ENCODE measurements at places on chromosomes 3 and 15.

- DNase-seq = no peak
Measured at GRCh38 chr3:123678108-123678511, 93.3 kb upstream of the HACD2 start.

DNA sequence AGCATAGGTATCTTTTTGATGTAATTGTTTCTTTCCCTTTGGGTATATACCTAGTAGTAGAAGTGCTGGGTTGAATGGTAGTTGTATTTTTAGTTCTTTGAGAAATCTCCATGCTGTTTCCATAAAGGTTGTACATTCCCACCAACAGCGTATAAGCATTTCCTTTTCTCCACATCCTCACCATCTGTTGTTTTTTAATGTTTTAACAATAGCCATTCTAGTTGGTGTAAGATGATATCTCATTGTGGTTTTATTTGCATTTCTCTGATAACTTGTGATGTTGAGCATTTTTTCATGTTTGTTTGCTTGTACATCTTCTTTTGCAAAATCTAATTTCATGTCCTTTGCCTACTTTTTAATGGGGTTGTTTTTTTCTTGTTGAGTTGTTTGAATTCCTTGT lies 80.0 kb upstream of the TMC3 start:
- DNase-seq = no peak

- no peak for DNase-seq
Measured at GRCh38 chr15:63905131-63905530, 71.4 kb upstream of the HERC1 start.

DNA sequence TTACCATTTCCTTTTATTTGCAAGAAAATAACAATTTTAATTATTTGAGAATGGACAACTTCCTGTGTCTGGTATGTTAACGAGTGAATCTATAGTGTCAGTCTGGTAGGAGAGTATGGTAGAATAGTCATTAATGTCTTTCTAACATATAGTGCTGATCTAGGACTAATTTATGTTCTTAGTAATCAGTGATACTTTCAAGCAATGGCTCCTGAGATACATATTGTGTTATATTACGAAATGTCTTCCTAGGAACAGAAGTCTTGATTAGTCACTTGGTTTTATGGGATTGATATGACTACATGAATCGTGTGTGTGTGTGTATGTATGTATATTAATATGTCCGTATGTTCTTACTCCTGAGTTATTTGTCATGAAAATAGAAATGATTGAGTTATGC lies 66.6 kb upstream of the PAQR5 start:
- DNase-seq = no peak

DNA sequence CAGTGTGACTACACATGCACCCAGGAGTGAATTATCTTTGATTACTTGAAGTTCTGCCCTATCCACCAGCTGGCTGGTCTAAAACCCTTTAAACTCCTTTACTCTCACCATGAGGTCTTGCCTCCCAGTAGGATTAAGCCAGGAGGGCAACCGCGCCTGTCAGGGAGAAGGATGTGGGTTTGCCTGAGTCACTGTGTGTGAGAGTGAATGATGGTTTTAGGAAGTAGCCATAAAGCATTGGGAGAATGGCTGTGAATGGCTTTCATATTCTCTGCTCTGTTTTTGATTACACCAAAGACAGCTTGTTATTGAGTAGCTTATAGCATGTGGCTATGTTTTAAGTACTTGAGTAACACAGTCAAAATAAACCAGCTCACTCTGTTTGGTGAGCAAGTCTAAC lies 637.7 kb upstream of the TBL1XR1 start:
- DNase-seq = no peak

DNA sequence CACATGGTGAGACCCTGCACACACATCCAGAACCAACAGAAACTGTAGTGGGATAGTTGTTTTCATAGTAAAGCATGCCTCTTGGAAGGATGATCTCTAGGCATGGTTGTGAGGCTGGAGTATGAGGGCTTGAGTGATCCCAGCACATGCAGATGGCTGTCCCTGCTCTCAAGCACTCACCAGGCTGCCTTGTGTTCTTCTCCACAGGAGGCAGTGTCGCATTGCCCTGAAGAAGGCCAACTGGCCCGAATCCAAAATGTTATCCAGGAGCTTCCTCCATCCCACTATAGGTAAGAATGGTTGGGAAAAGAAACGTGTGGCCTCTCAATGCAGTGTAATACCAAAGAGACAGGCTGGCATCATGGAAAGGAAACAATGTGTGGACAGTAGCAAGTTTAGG lies 82.7 kb downstream of the TMEM39A start:
- DNase-seq = no peak

DNA sequence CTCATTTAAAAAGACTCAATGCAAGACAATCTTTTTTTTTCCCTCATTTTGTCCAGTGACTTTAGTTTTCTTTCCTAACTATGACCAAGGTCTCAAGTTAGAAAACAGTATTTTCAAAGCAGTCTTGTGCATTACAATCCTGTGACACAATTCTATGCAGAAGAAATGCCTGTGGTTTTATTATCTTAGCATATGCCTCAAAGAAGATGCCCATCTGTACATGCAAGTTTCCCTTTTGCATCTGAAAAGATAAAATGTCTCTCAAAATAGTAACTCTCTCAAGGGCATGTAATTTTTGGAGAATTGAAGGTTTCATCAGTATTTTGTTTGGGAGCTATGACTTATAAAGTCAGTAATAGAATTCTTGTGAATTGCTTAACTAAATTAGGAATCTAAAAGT lies 292.0 kb upstream of the SUCLG2 start:
- no peak for DNase-seq

- DNase-seq = no peak
Measured at GRCh38 chr3:12884790-12885582, 43.6 kb upstream of the RPL32 start.

GRCh38 chr3:17300441-17300840 lies 415.7 kb downstream of the PLCL2 start:
- DNase-seq = no peak

DNA sequence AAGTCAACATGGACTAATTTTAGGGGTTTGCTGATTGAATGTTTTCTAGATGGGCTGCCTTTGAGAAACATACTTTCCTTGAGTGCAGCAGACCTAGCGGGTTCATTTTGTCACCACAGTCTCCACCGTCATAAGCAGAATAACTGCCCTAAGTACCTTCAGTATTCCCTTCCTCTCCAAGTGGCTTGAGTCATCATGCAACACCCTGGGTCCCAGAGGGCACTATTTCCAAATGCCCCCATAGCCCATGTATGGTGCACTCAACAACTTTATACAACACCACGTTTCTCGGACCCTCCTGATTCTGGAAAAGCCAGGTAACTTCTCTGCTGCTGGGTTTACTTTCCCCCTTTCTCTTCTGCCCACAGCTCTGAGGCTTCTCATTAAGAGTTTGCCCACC lies 151.3 kb upstream of the STRIT1 start:
- no peak for DNase-seq

GRCh38 chr3:42072831-42073301 lies 18.3 kb upstream of the TRAK1 start:
- no peak for DNase-seq

- no peak for DNase-seq
Measured at GRCh38 chr3:196141052-196141865, 59.4 kb upstream of the TFRC start.

DNA sequence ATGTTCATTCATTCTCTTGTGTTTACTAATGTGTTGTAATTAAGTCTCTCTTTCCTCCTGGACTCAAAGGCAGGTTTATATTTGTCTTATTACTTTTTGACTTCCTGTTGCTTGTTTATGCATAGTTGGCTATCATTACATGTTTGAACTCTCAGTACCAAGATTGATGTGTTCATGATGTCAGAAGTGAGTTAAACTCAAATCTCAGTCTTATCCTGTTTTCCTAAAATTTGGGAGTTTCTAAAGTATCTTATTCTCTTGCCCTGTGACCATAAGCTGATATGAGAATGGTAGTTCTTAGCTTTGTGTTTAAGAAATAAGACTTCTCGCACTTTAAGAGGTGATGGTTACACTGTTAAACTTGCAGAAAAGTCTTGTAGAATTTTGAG lies 5.2 kb downstream of the GLCE start:
- no peak for DNase-seq

GRCh38 chr3:50324351-50325112 lies 2.0 kb upstream of the HYAL2 start:
- no peak for DNase-seq

DNA sequence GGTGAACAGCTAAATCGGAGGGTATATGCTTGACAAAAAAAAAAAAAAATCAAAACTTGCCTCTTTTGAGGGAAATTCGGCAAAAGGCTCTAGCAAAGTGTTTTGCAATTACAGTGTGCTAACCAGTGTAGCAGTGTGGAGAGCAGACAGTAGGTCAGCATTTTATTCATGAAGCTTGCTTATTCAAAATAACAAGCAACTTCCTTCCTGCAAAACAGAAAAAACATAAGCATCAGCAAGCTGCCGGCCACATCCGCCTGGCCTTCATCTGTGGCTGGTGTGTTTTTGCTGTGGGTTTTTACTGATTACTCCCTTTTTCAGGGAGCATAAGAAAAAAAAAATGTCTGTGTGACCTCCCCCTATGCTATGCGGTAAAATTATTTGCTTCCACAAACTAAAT lies 434.1 kb downstream of the OCA2 start:
- DNase-seq = no peak

DNA sequence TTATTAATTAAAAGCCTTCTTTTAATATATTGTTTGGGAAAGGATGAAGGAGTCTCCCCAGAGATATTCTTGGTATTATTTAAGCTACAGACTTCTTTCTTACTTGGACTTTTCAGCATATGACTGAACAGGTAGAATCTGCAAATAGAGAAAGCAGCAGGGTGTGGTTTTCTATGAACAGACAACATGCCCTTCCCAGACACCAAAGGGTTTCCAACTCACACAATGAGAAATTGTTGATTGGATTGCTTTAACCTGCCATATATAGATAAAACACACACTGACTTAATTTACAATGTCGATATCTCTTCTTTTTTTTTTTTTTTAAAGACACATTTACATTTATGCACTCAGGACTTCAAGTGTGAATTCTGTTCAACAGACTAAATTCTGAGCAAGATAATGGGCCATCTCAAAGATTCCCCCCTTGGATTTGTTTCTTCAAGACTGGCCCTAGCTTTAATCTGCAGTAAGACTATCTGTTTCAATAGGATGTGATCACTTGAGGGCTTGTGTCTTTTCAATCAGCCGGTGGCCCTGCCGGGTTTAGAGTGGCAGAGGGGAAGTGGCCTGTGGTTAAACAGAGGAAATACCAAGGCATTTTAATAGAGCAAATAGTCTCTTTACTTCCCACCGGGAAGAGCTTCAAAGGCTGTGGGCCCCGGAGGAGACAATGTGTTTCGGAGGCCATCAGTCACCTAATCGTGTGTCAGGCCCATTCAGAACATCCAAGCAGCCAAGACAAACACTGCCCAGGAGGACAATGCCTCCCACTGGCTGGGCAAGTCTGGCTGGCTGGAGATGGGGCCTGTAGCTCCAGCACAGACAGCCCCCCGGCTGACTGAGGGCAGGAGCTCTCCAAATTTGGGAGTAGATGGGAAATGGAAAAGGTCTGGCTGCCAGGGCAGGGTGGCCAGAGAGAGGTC lies 6.1 kb downstream of the IL17RD start:
- no peak for DNase-seq

- DNase-seq = no peak
Measured at GRCh38 chr15:99138491-99138982, 33.7 kb downstream of the SYNM start.

DNA sequence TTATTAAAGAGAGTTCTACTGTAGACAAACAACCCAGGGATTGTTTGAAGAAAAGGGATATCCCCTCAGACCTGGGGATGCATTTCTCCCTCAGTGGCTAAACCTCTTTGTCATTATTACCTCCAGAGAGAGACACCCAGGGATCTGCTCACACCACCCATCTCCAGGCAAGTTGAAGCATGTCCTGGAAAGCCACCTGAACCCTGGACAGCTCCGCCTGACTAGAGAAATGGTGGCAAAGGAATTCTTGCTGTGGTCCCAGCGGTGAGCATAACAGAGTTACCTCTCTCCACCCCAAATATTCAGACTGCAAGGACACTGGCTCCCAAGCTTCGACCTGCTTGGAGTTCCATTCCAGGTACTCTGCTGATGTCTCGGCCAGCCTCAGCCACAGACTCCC lies 320.2 kb downstream of the RORA start:
- no peak for DNase-seq

All from stimulated activated CD8-positive, alpha-beta memory T cell treated with anti-CD3 and anti-CD28 coated beads, Interleukin-4, amount 100 ng/mL, for 1 hour (primary cell).